ENCODE measurements at places on chromosomes 4 and X.
A peak's percentile ranks its signal among the peaks of the same experiment; 100 is the strongest.

GRCh38 chr4:58564695-58565475, 1454.7 kb upstream of the IGFBP7 start:
- DNase-seq, result no peak

DNA sequence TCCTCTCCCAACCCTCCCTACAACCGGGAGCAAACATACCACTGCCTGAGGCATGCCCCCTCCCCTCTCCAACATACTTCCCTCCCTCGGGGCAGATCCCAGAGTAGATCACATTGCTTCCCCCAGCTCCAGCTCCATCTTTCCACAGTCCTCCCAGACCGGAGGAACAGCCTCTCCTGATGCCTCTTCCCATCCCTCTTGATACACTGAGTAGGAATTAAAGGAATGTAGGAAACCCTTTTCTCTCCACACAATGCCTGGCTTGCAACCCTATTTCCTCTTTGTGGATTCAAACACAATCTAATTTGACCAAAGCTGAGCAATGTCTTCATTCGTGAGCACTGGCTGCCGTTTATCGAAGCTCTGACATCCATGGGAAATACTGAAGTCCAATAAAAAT, 339.8 kb downstream of the BCOR start:
- no peak for DNase-seq

DNA sequence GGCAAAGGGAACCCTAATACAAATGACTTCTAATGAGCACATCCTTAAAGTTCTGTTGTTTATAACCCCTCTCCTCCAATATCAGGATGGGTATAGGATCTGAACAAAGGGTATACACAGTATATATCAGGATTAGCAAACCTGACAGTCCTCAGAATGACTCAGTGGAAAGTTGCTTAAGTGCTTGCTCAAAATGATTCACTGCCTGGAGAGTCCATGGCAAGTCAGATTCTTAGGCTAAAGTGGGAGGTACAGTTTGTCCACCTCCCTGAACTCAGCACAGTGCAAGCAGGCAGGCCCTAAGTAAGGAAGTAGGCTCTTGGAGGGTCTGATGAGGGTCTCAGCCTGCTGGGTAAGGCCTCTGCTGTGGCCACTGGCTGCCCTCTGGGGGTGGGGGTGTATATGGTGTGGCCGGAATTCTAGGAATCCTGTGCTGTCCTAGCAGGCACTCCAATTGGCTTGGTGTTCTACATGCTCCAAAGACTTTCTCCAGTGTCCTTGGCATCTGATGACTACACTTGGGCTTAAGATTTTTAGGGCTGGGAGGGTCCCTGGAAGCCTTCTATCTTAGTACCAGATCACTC, 54.3 kb downstream of the CHRDL1 start:
- no peak for DNase-seq

DNA sequence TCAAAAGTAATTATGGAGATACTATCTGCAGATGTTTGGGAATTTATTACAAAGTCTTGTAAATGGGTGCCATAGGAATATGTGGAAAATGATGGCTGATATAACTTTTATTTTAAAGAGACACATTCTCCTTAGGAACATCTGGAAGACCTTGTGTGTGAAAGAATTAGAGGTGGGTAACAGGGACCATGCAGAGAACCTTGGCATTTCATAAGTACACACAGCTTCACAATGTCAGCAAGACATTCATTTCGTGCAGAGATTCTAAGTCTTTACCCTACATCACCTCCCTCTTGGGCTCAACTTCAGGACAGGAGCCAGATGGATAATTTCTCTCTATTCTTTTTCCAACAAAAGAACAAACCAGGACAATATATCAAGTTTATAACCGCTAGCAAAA, 458.1 kb upstream of the INTU start:
- DNase-seq, result no peak

DNA sequence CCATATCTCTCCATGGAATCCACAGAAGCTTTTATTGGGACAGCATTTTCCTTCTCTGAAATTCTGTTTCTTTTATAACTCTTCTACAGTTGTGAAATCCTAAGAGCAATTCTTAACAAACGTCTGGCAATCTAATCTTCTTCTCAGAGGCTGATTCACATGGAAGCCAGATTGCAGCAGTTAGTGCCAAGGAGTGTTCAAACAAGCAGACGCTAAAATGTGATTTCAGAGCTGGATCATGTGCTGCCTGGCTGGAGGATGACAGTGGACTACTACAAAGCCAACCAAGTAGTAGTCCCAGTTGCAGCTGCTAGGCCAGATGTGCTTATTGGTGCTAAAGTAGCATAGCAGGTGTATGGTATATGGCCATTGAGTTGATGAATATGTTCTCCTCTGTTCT, 27.7 kb upstream of the GLRB start:
- no peak for DNase-seq

- DNase-seq, result no peak
Observed at GRCh38 chr4:163923092-163923491, 428.6 kb downstream of the TMA16 start.

- DNase-seq, result no peak
Observed at GRCh38 chr4:113293043-113293560, 243.6 kb downstream of the ANK2 start.

DNA sequence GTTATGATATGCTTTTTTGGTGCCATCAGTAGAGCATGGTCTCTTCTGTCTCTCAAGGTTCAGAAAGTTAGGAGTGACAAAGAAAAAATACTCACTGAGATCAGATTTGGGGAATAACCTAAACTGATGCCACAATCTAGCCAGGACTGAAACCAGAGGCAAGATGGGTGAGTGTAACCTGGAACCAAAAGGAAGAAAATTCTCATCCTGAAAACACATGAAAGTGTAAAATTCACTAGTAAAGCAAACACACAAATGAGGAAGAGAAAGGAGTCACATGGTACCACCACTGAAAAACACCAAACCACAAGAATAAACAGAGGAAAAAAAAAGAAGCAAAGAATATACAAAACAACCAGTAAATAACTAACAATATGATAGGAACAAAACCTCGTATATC, 96.4 kb downstream of the ANXA10 start:
- no peak for DNase-seq

- DNase-seq, result no peak
Observed at GRCh38 chr4:159552979-159553768, 450.3 kb downstream of the RAPGEF2 start.

DNA sequence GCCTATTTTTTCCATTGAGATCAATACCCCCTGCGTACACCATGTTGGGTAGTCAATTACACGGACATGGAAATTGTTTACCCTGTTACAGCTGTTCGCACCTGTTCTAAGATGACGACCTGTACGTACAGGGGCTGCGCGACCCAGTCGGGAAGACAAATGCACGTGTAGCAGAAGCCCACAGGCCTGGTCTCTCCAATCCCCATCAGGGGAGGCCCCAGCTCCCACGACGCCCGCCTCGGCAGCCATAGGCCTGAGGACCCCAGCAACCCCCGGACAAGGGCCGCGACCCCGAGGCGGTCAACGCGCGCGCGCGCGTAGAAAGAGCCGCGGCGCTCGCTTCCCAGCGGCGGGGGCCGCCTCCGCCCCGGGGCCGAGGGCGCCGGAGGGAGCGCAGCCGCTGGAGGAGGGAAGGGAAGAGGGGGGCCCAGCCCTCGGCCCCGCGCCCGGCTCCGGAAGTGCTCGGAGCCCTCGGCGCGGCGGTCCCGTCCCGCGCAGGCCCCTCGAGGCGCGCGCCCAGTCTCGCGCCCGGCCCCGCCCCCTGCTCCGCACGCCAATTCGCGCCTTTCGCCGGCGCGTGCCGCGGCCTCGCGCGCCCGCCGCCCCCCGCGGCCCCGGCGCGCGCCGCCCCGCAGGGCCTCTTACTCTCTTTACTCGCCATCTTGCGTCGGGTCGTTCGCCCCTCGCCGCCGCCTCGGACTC, 618 bp downstream of the RBBP7 start:
- DNase-seq, result peak; percentile 19

GRCh38 chr4:85681921-85682320, 207.0 kb downstream of the ARHGAP24 start:
- no peak for DNase-seq

DNA sequence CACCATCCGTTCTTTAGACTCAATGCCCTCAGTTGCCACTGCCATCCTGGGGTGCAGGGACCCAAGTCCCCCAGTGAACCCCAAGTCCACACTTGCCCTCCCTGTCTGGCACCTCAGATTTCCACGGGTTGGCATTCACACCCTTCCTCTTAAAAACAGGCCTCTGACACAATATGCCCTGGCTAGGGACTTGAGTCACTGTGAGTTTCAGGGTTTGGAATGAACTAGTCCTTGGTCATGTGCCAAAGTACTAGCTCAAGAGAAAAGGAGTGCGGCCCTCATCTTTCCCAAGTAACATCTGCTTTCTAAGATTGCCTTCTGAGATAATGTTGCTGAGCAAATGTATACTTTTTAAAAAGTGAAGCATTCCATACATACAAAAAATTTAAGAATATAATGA, 134.0 kb downstream of the MID1 start:
- DNase-seq, result no peak

DNA sequence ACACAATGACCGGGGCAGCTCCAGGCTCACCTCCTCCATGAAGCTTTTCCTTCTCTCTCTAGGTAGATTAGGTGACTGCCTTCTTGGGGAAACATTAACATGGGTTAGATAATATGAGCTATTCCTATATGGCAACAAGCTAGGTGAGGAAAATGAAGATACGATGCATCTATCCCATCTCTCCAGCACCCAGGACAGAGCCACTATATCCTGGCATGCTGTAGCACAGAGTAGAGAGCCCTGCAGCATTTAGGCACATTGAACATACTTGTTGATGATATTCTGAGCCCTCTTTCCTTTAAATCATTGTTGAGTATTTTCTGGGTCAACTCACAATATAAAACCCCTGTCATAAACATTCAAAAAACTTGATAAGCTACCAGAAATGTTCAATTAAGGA, 494.2 kb upstream of the MAGEB2 start:
- DNase-seq, result no peak

DNA sequence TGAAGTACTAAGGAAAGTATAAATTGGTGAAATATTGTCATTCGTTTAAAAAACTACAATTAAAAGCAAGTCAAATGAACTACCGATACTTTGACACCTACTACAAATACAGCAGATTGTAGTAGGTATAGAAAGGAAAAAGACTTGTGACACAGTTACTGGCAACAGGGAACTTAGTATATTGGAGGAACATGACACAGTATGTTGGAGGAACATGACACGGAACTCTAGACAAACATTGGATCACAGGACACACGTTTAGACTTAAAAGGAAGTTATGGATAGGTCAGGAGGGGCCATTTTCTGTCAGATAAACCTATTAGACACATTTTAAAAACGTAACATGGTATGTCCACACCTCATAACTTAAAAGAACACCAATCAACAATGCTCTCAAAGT, 132.5 kb downstream of the APBB2 start:
- no peak for DNase-seq

GRCh38 chr4:140829825-140830224, 73.6 kb upstream of the TBC1D9 start:
- DNase-seq, result no peak

DNA sequence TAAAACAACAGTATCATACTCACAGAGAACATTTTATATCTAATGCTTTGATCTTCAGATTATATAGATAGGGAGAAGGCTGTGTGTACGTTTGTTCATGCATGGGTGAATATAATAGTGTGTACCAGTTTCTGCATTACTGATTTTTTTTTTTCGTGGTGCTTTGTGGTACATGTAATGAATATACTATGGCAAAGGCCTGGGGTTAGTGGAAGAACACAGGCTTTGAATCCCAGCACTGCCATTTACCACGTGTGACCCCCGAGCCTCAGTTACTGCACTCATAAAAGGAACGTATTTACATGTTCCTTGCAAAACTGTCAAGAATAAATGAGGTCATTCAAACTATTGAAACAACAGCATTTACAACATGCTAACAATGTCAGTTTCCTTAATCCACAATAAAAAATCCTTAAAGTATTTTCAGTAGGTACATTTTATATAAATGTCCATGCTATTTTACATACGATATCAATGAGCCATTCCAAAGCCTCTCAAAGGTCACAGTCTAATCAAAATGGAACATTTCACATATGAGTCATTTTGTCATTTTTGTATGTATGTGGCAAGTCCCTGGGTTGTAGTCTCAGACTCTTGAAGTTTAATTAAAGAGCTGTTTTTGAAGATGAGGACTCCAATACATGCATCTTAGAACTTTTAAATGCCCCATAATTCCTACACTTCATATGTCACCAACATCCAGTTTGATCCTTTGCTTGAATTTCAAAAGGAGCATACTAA, 242.8 kb downstream of the PPP3CA start:
- DNase-seq, result no peak

- no peak for DNase-seq
Observed at GRCh38 chr4:153010146-153010545, 74.0 kb downstream of the FHDC1 start.

DNA sequence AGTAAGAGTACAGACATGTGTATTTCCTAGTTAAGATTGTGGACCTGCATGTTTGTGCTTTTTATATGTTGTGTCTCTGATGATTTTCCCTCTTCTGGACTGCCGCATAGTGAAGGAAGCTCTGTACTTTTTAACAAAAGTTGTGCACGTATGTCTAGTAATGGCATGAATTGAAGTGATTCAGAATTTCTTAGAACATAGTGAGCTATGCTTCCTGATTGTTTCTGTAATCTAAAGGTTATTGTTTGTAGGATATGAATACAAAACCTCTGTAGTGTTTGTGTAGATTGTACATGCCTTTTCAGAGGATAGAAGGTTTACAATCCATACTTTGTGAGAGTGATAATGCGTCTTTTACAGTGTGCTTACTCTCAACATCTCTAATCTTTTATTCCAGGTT, 37.0 kb upstream of the NUDT6 start:
- no peak for DNase-seq

- no peak for DNase-seq
Observed at GRCh38 chrX:9269134-9269533, 195.7 kb upstream of the TBL1X start.

DNA sequence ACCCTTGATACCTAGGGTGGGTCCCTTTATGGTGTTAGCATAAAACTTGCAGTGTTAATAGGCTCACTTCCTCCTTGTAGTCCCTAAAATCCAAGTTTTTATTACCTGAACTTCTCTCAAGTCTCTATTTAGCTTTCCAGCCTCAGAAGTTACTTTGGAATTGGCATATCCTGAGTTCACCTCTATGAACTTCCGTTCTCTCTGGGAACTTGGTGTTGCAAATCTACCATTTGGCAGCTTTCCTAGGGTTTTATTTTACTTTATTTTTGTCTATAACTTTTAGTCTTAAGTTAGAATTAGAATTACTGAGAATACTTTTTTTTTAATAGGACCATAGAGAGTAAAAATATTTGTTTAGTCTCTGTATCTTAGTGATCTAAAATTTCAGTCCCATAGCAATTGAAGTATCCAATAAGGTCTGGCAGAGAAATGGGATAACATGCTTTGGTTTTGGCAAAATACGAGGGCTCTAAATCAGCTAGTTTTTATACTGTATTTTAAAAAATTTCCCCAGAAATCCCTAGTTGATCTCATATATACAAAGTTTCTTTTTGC, 30.3 kb upstream of the NAF1 start:
- DNase-seq, result no peak

GRCh38 chr4:113591982-113592381, 169.6 kb downstream of the CAMK2D start:
- DNase-seq, result no peak

- DNase-seq, result no peak
Observed at GRCh38 chr4:25160714-25161592, 704 bp upstream of the SEPSECS start.

GRCh38 chr4:88162626-88163025, 4.2 kb upstream of the ABCG2 start:
- no peak for DNase-seq

- no peak for DNase-seq
Observed at GRCh38 chrX:15474028-15474427, 19.1 kb downstream of the PIR start.

- DNase-seq, result no peak
Observed at GRCh38 chr4:68962868-68963267, 11.3 kb upstream of the UGT2A3 start.

Measured in CD4-positive, alpha-beta T cell treated with Interleukin-17A for 1 hour (primary cell).